ENCODE measurements at places on chromosomes 3 and 15. TPM values are rescaled to one million over a fixed set of nuclear protein-coding genes. Genes with fewer than 3 reads are reported as not detected.

DNA sequence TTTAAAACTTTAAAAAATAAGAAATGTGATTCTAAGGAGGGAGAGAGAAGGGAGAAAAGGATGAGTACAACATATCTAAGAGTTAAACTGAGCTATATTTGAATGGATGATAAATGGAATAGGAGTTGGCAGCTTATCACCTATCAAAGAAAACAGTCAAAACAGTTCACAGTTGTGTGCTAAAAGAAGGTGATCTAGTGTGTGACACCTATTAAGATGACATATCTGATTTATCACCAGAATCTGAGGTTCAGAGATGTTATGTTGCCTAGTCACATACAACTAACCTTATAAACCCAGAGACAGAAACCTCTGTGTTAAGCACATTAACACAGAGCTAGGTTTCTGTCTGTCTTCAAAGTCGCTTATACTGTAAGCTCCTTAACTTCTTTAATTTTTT, 3.0 kb downstream of the ATP13A3 start:
- DNase-seq: no peak

GRCh38 chr3:59499000-59499399, 449.2 kb upstream of the CFAP20DC start:
- no peak for DNase-seq

DNA sequence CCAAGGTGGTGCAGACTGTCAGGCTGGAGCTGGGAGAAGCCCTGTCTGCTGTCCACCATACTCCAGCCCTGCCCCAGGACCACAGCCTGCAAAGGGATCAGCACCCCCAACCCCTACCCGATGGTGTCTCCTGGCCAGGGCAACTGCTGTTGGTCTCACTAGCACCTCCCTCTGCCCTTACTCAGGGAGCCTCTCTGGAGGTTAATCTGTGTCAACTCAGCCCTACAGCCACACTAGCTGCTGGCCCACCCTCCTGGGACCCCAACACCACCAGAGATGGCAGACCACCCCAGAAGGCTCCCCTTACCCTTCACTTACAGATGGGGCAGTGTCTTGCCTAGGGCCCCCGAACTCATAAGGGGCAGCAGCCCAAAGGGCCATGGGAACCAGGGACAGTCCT, 65.2 kb downstream of the TLE3 start:
- no peak for DNase-seq

- no peak for DNase-seq
These were observed 56.8 kb downstream of the SNRK start for GRCh38 chr3:43343185-43343584.

DNA sequence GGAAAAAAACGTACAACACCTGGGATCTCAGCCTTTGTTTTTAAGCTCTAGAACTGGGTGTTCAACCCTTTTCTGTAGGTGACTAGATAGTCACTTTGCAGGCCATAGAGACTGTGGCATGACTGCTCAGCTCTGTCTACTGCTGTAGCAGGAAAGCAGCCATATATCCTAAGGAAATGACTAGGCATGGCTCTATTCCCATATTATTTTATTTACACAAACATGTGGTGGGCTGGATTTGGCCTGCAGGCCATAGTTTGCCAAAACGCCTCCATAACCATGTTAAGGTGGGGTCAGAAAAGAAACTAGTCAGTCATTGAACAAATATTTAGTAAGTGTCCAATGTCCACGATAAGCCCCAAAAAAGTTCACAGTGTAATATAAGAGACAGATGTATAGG, 452.5 kb downstream of the MCTP2 start:
- DNase-seq: no peak

DNA sequence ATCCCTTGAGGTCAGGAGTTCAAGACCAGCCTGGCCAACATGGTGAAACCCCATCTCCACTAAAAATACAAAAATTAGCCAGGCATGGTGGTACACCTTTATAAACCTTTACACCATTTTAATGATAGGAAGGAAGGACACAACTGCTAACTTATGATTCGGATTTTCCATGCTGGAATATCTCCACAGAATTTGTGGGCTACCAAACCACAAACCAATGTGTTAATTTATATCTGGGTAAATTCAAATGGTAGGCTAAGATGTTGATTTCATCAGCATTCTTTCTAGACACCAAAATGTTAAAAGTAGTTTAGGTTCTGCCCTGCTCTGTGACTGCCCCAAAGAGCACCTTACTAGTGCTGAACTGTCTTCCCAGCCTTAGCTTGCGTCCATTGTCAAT, 72.8 kb downstream of the POLQ start:
- DNase-seq: no peak

DNA sequence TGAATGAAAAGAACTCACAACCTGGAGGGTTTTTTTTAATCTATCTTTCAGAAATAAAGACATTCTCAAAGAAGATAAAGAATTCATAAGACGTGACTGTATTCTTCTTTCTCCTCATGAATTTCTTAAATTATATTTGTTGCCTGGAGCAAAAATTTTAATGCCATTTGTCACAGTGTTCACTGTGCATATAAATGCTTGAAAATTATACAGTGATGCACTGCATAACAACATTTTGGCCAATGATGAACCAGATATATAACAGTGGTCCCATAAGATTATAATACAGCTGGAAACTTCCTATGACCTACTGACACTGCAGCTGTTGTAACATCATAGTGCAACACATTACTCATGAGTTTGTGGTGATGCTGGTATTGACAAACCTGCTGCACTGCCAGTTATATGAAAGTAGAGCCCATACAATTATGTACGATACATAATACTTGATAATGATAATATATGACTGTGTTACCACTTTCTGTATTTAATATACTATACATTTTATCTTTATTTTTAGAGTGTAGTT, 67.3 kb downstream of the P2RY1 start:
- DNase-seq: no peak

DNA sequence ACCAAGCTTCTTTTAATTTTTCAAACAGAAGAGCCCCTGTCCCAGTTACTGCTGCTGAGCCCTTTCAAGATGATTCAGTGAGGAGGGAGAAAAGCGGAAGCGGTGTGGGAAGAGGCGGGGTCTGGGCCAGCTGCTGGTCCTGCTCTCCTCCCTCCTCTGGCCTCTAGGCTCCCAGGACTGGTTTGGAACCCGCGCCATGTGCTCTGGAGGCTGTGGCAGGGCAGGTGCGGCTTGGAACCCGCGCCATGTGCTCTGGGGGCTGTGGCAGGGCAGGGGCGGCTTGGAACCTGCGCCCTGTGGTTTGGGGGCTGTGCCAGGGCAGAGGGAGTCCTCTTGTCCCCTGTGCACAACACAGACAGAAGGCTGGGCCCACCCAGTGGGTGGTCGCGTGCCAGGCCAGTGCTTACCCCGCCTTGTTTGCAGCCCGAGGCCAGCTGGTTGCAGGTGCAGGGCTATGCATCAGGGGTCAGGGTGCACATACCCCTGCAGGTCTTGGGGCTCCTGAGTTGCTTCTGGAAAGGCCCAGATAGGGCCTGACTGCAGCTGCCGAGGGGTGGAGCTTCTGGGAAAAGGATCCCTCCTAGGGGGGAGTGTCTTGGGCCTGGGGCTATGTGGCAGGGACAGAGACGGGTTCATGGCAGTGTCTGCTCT, 12.2 kb downstream of the ALG1L2 start:
- no peak for DNase-seq

- DNase-seq: no peak
These were observed 13.1 kb upstream of the WWTR1 start for GRCh38 chr3:149670742-149671492.

DNA sequence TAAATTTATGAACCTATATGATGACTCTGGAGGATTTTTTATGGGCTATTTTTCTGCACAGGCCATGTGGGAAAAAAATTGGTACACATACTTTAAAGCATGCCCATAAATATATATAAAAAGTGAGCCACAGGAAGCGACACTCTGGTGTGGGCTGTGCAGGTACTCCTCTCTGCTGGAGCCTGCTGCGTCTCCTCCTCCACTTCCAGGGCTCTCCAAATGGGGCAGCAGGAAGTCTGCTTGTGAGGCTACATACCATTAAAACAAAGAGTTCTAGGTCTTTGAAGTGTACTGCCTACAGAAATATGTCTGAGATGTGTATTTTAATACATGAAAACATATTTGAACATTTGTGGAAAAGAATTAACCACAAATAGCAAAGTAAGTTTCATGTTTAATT, 135.1 kb downstream of the CTNNB1 start:
- DNase-seq: no peak

DNA sequence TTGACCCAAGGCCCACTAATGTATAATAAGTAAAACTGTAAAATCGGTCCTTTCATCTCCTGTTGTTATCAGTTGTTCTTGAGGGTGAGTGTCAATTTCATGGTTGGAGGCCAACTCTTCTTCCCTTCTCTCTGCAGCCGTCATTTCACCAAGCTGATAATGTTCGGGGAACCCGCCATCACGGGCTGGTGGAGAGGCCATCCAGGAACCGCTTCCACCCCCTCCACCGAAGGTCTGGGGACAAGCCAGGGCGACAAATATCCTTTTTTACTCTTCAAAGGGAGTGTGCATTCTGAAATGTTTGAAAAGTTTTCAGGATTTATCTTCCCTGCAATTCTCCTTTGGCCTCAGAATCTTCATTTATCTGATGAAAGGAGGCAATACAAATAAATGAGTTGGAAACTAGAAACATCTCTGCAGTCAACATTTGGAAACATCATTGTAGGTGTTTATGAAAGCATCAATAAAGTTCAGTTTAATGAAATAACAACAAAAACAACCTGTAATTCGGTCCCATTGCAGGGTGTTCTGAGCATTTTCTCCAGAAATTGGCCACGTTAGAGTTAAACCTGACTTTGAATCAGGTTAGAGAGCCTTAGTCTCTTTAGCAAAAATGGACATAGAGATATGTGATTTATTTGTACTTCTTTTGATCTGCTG, 63.9 kb downstream of the CRTC3 start:
- DNase-seq: no peak

Gene HRG
- total RNA-seq: not detected

Gene RYK
- 100 TPM for total RNA-seq

Gene FSIP1
- 0.37 TPM for total RNA-seq

Gene CLSTN2
- total RNA-seq: 20.0 TPM
